ENCODE measurements at places on chromosomes 11 and 22.
A peak's percentile ranks its signal among the peaks of the same experiment; 100 is the strongest.

DNA sequence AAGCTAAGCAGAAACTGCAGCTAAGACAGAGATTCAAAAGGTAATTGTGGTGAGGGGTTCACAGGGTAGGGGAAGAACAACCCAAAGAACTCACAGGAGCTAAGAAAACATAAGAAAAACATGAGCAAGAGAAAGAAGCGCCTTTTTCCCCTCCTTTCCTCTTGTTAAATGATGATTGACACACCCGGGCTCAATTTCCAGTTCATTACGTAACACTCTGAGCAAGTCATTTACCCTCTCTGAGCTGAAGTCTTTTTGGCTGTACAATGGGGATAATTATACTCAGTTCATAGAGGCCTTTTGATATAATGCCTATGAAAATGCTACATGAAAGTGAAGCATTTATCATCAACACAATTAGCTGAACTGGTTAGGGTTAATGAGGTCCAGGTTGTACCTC is 17.2 kb downstream of the LRP4 start:
- no peak for DNase-seq

DNA sequence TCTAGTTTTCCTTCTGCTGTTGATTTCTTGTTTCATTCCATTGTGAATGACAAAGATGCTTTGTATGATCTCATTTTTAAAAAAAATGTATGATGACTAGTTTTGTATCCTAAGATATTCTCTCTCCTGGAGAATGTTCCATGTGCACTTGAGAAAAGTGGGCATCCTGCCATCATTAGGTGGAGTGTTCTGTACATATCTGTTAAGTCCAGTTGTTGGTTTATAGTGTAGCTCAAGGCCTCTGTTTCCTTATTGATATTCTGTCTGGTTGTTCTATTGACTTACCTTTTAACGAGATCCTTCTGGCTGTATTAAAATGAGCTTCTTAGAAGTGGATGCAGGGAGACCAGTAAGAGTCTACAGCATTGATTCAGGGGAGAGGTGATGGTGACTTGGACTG is 35.2 kb downstream of the SGSM1 start:
- DNase-seq = no peak

- DNase-seq = no peak
These were observed 3.3 kb downstream of the IL18BP start for GRCh38 chr11:72001834-72002591.

DNA sequence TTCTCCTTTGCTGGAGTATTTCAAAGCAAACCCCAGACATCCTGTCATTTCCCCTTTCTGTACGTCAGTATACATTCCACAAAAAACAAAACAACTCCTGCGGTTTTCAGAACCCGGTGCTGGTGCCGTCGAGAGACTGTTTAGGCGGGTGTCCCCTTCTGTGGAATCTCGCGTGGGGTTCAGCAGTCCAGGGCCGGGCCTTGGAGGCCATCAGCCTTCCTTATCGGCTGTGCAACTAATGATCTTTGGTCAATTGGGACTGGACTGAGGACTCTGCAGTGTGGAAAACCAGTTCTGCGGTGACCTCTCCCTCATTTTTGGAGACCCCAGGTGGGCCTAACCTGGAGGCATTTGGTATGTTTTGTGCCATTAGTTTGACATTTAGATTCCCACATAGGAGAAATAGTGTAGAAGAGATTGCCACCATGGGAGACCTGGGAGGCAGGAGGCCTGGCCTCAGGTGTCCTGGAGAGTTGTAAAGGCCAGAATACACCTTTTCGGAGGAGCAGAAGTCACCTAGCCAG is 84.4 kb downstream of the TBC1D22A start:
- DNase-seq = peak; percentile 15

GRCh38 chr22:17675584-17675983 is 37.0 kb downstream of the BCL2L13 start:
- DNase-seq = peak; percentile 72

DNA sequence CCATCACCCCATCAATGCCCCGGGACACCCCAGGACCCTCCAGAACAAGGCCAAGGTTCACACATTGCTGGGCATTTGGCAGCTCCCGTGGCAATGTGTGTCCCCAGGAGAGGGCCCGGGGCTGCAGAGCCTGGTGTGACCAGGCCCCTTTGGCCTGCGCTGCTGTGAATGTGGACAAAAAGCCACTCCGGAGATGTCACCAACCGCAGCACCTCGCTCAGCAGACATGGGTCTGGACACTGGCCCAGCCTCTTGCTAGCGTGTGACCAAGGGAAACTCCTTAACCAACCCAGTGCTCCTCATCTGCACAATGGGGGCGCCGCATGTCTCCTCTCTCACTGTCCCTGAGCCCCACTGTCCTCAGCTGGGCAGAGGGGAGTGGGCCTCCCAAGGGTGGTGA is 8.0 kb upstream of the CHADL start:
- no peak for DNase-seq

- DNase-seq = peak; percentile 55
These were observed 90.6 kb downstream of the GAB4 start for GRCh38 chr22:16917144-16918003.

GRCh38 chr22:20422271-20423007 is 15.2 kb downstream of the SCARF2 start:
- DNase-seq = no peak

DNA sequence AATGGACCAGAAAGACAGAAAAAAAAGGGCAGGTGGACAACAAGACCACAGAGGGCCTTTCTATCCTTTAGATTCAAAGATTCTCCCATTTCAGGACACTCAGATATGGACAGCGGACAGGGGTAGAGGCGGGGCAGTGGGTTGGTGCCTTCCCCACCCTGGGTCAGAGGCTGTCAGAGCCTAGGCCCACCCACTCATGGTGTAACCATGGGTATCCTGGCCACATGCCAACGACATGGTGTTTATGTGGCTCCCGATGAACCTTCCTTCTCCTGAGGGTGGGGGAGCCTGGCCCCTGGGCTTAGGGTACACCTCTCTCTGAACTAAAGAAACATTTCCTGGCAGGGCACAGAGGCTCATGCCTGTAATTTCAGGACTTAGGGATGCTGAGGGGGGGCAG is 14.3 kb upstream of the P2RY2 start:
- no peak for DNase-seq

DNA sequence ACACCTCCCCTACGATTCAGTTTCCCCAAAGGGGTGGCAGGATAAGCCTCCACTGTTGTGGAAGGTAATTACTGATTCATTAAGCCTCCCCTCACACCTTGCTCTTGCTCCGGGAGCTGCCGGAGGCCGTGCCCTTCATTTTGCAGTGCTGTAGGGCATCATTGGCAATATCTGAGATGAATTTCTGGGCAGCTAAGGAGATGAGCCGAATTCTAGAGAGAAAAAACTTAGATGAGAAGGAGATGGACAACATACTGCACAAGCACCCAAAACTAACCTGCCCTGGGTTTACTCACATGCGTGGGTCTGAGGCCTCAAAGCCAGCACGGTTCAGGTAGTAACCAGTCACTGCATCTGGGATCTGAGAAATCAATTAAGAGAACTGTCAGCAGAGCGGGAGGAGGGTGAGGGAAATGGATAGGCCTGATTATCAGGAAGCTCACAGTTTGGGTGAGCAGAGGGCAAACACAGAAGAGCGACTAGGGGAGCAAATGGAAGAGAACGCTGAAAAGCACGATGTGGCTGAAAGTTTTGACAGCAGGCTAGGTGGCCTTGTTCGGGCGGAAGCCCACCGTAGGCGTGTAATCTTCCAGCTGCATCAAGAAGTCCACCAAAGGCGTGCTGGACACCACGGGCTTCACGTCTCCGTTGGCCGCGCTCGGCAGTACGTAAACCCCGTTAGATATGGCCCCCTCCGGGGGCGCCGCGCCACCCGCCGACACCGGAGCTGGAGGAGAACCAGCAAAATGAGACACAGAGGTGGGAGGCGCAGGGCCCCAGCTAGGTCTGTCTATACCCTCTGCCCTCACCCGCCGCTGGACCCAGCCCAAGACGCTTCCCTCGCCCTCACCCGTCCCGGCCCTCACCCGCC is 689 bp downstream of the TAF10 start:
- DNase-seq = no peak

GRCh38 chr22:25553131-25553530 is 11.3 kb upstream of the GRK3 start:
- no peak for DNase-seq

GRCh38 chr11:106553304-106553703 is 465.0 kb downstream of the GUCY1A2 start:
- no peak for DNase-seq

DNA sequence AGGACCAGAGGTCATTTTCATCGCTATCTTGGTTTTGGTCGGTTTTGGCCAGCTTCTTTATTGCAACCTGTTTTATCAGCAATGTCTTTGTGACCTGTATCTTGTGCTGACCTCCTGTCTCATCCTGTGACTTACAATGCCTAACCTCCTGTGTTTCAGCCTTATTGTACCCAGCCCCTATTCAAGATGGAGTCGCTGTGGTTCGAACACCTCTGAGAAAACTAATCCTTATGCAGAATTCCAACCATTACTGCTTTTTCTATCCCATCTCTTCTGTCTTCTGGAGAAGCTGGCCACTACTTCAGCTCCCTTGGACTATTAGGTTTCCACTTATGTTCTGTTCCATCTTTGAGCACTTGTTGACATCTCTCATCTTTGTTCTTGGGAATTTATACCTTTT is 62.6 kb downstream of the METTL15 start:
- DNase-seq = no peak

DNA sequence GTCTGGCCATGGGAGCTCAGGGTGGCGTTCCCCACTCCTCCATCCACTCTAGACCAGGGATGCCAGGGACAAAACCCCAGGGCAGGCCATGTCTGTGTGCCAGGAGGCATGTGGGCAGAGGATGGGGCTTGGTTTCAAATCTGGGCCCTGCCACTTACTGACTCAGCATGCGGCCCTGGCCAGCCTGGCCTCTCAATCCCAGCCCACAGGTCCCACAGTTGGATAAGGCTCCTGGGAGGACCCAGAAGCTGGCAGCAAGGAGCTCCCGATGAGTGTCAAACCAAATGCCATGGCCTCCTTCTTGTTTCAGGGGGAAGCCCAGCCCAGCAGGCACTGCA is 1290.4 kb downstream of the BRD1 start:
- DNase-seq = no peak

- no peak for DNase-seq
These were observed 50.2 kb upstream of the SPATA19 start for GRCh38 chr11:133895551-133895950.

DNA sequence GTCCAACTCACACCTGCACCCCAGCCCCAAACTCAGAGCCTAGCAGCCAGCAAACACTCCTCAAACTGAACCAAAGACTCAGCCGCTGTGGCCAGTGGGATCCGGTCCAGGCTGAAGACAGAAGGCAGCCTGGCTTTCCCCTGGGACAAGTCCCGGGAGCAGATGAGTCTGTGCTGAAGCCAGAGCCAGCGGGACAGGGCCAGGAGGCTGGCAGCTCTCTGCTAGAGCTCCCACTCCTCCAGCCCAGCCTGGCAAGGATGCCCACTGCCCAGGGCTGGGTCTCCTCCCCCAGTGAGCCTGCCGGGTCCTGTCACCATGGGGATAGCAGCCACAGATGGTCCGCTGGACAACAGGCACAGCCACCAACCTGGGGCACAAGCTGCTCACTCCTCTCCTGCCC is 42.9 kb upstream of the PRR5 start:
- no peak for DNase-seq

DNA sequence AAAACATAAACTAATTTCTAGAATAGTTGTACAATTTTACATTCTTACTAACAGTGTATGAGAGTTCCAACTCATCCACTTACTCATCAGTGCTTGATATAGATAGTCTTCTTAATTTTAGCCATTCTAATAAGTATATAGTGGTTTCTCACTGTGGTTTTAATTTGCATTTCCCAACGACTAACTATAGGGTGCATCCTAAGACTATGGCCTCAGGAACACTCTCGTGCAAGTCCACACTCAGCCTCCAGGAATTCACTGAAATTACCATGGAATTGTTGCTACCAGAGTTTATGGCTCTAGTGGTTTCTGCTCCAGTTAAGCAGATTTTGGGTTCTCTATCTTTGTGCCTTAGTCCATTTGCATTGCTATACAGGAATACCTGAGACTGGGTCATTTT is 60.1 kb upstream of the GUCY1A2 start:
- no peak for DNase-seq

- DNase-seq = no peak
These were observed 4.5 kb downstream of the FAM83F start for GRCh38 chr22:39999144-39999757.

DNA sequence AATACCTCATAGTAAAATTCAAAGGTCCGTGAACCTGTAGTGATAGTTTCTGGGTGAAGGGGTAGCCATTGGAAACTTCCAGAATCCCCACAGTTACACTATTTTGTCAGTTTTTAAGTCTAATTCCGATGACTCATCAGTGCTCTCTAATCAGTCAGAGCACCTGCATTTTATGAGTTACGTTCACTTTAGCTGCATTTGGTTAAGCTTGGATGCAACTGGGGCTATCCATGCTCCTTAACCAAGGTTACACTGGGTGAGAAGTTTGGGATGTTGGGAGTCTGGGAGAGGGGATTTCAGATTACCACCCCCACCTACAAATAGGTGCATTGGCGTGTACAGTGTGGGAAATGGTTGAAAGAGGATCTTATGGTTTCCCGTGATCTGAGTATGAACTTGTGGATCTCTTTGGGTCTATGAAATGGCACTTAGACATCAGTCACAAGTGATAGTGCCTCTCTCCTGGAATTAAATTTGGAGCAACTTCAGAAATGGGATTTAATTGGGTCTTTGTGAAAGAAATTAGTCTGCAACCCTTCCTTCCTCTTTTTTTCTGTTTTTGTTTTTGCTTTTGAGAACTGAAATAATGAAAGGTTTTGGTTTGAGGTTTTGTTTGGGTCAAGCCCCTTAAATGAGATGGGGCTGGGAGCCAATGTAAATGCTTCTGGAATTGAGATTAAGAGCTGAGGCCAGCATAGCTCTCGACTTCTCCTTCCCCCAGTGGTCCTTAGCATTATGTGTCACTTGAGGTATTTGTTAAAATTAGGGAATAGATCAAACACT is 31.5 kb downstream of the EHF start:
- peak; percentile 40 for DNase-seq

GRCh38 chr22:22886546-22886945 is 1.1 kb upstream of the IGLL5 start:
- DNase-seq = no peak

GRCh38 chr11:8601376-8602133 is 7.5 kb upstream of the STK33 start:
- DNase-seq = peak; percentile 6

All from inflammatory macrophage treated with lipopolysaccharide for 4 hours (primary cell).